Right ventricle myocardium superior (tissue), 1 donor: ENCODE measurements at places on chromosomes 16 and 17. TPM values are rescaled to one million over a fixed set of nuclear protein-coding genes. Genes with fewer than 3 reads are reported as not detected.

- peak; percentile 18 for DNase-seq
These were observed 1.8 kb upstream of the ALG1 start for GRCh38 chr16:5069854-5070253.

DNA sequence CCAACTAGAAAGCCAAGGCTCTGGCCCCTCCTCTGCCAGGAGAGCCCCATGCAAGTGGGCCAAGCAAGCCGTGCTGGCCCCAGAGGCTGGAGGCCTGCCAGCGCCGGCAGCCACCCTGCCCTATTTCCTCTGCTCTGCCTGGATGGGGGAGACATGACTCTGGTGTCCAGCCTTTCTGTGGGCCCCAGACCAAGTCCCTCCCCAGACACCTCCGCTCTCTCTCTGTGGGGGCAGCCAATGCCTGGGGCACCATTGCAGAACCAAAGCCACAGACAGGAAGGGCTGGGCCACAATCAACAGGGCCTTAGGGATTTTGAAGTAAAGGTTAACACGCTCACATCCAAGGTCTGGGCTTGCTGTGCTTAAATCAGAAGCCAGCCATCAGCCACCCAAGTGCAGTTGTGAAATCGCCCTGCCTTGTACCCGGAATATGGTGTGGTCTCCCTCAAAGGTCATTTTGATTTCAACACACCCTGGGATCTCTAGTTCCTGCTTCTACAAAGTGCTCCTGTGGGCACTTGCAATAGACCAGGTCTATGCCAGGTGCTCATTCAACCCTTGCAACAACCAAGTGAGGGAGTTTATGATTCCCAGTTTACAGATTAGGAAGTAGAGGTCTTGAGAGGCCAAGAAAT lies 63.5 kb upstream of the TEX2 start:
- DNase-seq, result peak; percentile 91

GRCh38 chr16:13153696-13154095 lies 252.3 kb downstream of the SHISA9 start:
- DNase-seq, result no peak

ZNF469 gene
- 0.94 TPM for total RNA-seq

SCNN1B gene
- total RNA-seq, result not detected

GRCh38 chr16:12455287-12455798 lies 348.3 kb downstream of the CPPED1 start:
- DNase-seq, result peak; percentile 79

CES4A gene
- total RNA-seq, result 6.2 TPM

DNA sequence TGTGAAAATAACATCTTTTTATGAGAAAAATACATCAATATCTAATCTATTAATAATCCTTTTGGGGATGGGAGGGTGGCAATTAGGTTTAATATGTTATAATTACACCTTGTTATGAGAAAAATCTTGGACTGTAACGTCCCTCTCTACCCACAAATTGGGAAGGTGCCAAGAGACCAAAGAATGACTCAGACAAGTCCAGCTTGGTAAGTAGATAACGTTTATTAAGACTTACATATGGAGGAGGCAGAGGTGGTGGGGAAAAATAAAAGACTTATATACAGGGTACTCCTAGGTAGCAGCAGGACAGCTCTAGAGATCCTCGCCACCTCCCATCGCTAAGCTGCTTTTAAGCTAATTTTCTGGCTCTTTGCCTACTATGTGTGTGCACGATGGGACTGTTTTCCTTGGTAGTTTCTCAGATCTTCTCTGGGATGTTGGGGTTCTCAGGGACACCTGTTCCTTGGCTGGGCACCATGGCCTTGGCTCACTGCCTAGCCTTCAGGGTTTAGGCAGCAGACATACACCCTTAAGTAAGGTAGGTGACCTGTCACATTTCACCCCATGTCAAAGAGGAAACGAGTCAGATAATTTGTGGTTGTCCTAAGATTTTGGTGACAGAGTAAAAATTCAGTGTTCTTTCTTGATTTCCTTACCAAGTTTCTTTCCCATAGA lies 31.5 kb downstream of the RBL2 start:
- no peak for DNase-seq

DNA sequence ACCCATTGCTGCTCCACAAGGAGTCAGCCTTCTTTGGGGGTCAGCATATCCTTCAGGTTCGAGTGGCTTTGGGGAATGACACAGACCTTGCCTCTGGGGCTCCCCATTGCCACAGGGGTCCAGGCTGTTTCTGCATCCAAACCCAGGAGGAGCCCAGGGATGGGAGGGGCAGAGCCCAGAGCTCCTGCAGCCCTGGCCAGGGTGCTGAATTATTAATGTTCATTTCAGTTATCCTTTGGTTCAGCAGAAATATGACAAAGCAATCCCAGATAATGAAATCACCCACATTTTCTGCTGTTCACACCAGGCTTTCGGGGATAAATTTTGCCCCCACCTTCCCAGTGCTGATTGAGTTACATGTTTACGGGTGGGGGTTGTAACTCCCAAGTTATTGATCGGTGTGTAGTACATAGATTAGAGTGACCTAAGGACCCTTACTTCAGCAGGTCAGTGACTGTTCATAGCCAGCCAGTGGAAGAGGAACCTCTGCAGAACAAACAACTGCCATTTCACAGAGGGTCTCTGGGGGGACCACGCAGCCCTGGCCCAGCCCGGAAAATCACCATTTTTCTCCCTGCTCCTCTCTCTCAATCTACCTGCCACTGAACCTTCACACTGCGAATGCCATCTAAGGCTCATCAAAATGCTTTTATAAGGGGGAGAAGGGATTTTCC lies 240.3 kb upstream of the N4BP1 start:
- DNase-seq, result no peak

DNA sequence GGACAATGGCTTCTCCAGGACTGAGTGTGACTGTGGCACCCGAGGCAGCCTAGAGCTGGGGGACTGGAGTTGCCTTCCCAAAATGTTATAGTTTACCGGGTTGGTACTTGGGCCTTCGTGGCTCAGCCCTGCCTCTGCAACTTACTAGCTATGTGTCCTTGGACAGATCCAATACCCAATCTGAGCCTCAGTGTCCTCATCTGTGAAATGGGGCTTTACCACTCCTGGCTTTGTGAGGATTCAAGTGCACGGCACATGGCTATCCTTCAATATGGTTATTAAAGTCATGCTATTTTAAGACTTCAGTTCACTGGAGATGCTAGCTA lies 9.6 kb downstream of the IRX5 start:
- no peak for DNase-seq

DNA sequence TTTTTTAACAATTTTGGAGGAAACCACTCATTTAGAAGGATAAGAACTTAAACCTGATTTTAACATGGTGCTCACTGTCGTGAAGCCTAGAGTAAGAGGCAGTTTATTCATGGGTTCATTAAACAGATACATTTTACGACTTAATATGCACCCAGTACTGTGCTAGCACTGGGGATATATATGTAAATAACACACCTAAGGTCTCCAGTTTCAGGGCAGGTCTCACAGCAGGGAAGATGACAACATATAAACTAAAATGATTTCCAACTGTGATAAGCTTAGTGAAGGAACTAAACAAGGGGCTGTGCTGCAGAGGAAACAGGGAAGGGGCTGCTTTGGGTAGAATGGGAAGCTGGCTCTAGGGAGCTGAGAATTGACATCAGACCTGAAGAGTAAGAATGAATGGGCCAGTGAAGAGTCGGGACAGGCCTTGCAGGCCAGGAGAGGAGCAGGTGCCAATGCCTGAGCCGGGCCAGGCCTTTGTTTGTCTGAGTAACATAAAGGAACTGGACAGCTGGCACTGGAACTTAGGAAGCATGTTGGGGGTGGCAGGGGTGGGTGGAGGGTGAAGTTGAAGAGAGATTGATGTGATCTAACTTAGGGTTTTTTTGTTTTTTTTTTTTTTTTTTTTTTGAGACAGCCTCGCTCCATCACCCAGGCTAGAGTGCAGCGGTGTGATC lies 12.1 kb downstream of the NT5M start:
- DNase-seq, result peak; percentile 12

CAVIN1 gene
- total RNA-seq, result 200 TPM

GRCh38 chr16:73319261-73319660 lies 271.3 kb upstream of the ZFHX3 start:
- no peak for DNase-seq

DNA sequence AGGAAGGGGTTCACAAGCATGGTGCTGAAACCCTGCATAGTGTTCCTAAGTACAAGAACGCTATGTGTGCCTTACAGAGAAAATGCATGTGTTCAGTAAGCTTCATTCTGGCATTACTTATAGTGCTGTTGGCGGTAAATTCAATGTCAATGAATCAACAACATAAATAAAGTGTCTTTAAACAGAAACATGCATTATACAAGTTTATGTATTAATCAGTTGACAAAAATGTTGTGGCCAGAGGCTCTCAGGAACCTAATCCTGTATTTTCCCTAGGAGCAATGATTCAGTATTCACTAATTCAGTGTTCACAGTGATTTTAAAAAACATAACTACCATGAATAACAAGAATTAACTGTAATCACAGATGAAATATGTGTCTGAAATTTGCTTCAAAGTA lies 47.1 kb upstream of the MYOCD start:
- no peak for DNase-seq

DNA sequence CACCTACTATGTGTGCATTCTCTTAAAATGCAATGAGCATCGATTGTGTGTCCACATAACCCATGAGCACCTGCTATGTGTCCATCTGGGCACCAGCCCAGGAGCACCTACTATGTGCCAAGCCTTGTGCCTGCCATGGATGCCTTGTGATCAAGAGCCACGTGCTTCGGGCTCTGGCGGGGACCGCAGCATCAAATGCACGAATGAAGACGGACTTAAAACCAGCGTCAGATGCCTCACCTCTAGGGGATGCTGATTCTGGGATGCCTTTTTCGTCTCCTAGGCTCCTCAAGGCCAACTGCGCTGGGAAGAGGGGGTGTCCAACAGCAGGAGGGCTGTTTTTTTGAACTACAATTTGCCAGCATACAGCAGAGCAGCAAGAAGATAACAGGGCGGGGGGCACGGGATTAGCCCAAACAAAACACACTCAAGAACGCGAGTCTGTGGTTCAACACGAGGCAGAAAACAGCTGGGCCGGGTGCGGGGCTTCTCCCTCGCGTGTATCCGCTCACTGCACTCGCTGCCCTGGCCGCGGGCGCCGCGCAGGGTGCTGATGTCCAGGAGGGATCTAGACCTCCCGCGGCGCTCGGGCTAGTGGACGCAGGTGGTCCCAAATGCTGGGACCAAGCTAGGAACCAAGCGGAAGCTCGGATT lies 1.2 kb upstream of the GLIS2 start:
- DNase-seq, result no peak
